ENCODE measurements at places on chromosomes 4 and X. TPM values are rescaled to one million over a fixed set of nuclear protein-coding genes. Genes with fewer than 3 reads are reported as not detected.

The HEPH gene
- total RNA-seq = 27.9 TPM

GRCh38 chrX:53714580-53715345, 28.2 kb upstream of the HUWE1 start:
- H3K4me3 ChIP-seq = no peak overlapping the region
- H3K27me3 ChIP-seq = no peaks in the 10 kb centered on the region
- H3K36me3 ChIP-seq = no peaks in the 10 kb centered on the region
- peak overlapping the region; percentile 31 for H3K27ac ChIP-seq
- peaks cover 4% of the 10 kb centered on the region for H3K4me1 ChIP-seq

- H3K36me3 ChIP-seq = no peaks in the 10 kb centered on the region
- no peak for DNase-seq
- H3K4me3 ChIP-seq = no peak overlapping the region
- no peak overlapping the region for H3K27ac ChIP-seq
Observed at GRCh38 chr4:146333187-146333894, 119.0 kb downstream of the REELD1 start.

The DUSP21 gene
- not detected for total RNA-seq

The SRPX gene
- 2.2 TPM for total RNA-seq

DNA sequence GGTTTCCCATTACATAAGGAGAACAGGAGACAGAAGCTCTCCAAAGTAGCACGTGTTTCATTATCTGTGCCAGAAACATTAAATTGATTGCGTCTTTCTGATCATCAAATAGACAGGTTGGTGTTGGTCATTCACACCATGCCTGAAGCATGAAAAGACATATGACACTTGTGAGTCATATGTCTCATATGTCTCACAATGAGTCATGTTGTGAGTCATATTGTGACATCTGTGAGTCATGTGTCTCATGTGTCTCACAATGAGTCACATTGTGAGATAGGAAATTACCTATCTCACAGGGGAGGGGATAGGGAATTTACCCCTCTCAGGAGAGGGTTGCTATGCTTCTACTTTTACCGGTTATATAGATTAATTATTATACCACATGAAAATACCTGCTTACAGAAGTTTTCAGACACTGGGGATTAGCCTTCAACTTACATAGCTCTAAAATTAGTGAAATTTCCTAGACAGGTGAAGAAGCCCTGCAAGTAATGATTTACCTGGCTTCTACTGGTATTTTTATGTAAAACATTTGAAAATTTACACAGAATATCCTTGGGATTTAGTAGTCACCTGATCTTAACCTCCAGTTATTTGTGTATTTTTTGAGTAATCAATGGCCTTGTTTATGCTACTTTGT, 80.8 kb downstream of the NPFFR2 start:
- no peaks in the 10 kb centered on the region for H3K36me3 ChIP-seq
- H3K27me3 ChIP-seq = no peaks in the 10 kb centered on the region
- H3K4me1 ChIP-seq = peaks cover 28% of the 10 kb centered on the region
- peak overlapping the region; percentile 63 for H3K27ac ChIP-seq
- DNase-seq = no peak

Measured in Caco-2 (cell line).